Colonic mucosa (tissue), 4 donors: ENCODE measurements at places on chromosomes 11 and 22. TPM values are rescaled to one million over a fixed set of nuclear protein-coding genes. Genes with fewer than 3 reads are reported as not detected.

The BARX2 gene
- 23.9 TPM for total RNA-seq

The CECR2 gene
- total RNA-seq: 0.30 TPM

The OR9G1 gene
- total RNA-seq: not detected

The C22orf39 gene
- total RNA-seq: 21.8 TPM

The HSCB gene
- 11.7 TPM for total RNA-seq

The ANAPC15 gene
- total RNA-seq: 45.1 TPM

- H3K27ac ChIP-seq: no peak overlapping the region
- H3K27me3 ChIP-seq: no peaks in the 10 kb centered on the region
- DNase-seq: no peak
- no peaks in the 10 kb centered on the region for H3K36me3 ChIP-seq
- H3K4me3 ChIP-seq: no peak overlapping the region
- H3K4me1 ChIP-seq: no peaks in the 10 kb centered on the region
Observed at GRCh38 chr11:27462543-27462942, 10.0 kb downstream of the LGR4 start.

DNA sequence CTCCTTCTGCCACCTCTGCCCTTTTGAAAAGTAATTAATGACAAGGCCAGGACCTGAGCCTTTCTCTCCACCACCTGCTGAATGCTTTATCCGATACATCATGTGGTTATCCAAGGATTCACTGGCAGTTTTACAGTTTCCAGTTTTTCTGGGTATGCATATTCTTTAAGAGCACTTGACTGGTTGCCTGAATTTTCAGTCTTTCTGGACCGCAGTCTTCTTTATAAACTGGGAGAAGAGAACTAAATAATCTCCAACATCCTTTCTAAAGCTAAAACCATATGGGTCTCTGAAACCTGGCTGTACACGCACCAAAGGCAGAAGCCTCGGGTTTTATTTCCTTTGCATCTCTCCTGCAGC lies 65.1 kb downstream of the BTG4 start:
- no peak overlapping the region for H3K4me3 ChIP-seq
- no peaks in the 10 kb centered on the region for H3K27me3 ChIP-seq
- H3K4me1 ChIP-seq: no peaks in the 10 kb centered on the region

- H3K36me3 ChIP-seq: no peaks in the 10 kb centered on the region
- no peaks in the 10 kb centered on the region for H3K27me3 ChIP-seq
- no peak overlapping the region for H3K4me3 ChIP-seq
- no peak for DNase-seq
Observed at GRCh38 chr11:119267645-119268044, 49.3 kb downstream of the MCAM start.

GRCh38 chr11:35253237-35253636 lies 114.3 kb downstream of the CD44 start:
- no peaks in the 10 kb centered on the region for H3K36me3 ChIP-seq
- H3K4me1 ChIP-seq: no peaks in the 10 kb centered on the region
- no peak overlapping the region for H3K4me3 ChIP-seq
- no peaks in the 10 kb centered on the region for H3K27me3 ChIP-seq

DNA sequence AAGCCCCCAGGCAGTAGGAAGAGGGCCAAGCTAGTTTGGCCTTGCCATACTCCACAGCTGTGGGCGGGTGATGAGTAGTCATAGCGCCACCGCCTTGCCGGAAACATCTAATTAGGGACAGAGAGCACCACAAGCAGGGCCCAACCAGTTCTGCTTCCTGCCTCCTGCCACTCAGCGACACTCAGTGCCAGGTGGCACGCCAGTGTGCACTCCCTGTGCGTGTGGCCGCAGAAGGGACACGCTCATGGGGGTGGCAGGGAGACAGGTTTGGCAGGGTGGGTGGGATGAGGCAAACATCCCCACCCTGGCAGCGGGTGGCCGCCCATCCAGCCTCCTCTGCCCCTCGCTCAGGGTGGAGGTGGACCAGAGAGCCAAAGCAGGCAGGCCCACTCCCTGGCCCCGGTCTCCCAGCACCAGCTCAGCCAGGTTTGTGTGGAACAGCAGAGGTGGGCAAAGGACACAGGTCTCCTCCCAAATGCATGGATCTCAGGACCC lies 4.9 kb downstream of the OVOL1 start:
- peaks cover 5% of the 10 kb centered on the region for H3K36me3 ChIP-seq
- peaks cover 6% of the 10 kb centered on the region for H3K27me3 ChIP-seq
- H3K4me3 ChIP-seq: no peak overlapping the region
- peaks cover 32% of the 10 kb centered on the region for H3K4me1 ChIP-seq
- H3K27ac ChIP-seq: peak overlapping the region; percentile 87

DNA sequence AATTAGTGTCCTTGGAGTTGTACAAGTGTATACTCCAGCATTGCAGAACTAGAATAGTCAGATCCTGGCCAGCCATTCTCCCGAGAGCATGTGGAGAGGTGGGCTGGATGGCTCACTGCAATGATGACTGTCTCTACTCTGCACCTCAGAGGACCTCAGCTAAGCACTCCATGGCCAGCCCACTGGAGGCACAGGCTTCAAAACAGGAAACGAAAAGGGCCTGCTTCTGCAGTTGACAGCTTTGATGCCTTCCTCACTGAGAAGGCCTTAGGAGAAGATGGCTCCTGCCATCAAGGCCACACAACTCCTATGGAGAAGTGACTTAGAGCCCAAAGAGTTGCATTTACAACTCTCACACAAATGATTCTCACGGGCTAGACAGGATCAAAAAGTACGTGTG lies 9.1 kb downstream of the POLD4 start:
- DNase-seq: no peak
- H3K36me3 ChIP-seq: no peaks in the 10 kb centered on the region
- H3K27me3 ChIP-seq: no peaks in the 10 kb centered on the region
- no peak overlapping the region for H3K4me3 ChIP-seq
- H3K4me1 ChIP-seq: peaks cover 7% of the 10 kb centered on the region
- H3K27ac ChIP-seq: peak overlapping the region; percentile 91

DNA sequence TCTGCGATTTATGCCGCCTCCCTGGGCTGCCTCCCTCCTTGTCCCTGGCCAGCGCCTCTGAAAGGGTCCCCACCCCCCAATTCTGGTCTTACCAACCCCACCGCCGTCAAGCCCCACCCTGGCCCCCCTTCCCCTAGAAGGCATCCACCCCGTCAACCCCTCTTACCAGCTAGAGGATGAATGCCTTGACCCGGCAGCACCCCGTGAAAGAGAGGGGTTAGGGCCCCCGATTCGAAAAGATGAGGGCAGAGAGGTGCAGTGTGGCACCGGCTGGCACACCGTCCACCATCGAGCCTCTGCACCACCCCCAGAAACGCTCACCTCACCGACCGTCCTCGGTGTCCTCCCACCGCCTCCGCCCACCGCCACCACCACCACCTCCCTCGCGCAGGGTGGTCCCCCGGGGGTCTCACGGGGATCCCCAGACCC lies 559 bp downstream of the ELFN2 start:
- DNase-seq: no peak
- no peak overlapping the region for H3K27ac ChIP-seq
- peaks cover 33% of the 10 kb centered on the region for H3K27me3 ChIP-seq
- H3K4me3 ChIP-seq: no peak overlapping the region

DNA sequence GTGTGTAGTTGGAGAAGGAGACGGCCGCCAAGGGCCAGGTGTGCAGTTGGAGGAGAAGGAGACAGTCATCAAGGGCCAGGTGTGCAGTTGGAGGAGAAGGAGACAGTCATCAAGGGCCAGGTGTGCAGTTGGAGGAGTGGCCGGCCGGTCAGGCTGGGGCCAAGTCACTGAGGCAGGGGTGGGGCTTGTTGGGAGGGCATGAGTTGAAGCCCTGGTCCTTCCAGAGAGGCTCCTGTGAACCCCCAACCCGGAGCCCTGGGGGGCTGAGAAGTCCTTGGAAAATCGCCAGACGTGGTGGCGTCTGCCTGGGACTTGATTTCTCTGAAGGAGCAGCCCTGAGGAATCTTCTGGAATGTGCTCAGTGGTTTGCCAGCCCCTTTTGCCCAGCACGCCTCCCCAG lies 1320.5 kb downstream of the BRD1 start:
- H3K4me3 ChIP-seq: no peak overlapping the region
- DNase-seq: no peak
- H3K36me3 ChIP-seq: no peaks in the 10 kb centered on the region
- no peak overlapping the region for H3K27ac ChIP-seq

DNA sequence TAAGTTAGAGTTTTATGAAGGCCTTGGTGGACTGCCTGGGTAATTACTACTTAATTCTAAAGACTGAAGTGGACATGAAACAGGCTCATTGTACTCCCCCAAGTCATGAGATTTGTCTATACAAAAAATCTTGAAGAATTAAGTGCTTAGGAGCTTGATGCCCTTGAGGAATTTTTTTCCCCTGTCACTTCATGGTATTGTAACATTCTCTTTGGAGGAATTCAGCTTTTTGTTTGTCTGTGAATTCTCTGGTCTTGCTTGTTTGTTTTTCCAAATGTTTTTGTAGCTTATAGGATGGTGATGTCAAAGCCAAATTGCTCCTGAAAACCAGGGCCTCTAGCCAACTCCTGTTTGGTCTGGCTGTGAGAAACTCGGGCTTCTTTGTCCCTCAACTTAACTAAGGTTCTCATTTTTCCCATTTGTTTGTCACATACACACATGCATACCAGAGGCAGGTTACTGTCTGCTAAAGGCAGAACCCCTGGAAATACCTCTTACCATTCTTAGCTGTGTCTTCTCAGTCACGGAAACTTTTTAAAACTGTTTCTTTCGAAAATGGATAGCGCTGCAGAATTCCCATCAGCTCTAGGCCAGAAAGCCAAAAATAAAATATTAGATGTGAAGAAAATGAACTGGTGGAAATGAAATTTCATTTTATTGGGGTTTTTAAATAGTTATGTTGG lies 66.9 kb downstream of the AMOTL1 start:
- no peaks in the 10 kb centered on the region for H3K4me1 ChIP-seq
- no peaks in the 10 kb centered on the region for H3K36me3 ChIP-seq
- DNase-seq: no peak
- no peaks in the 10 kb centered on the region for H3K27me3 ChIP-seq
- H3K27ac ChIP-seq: no peak overlapping the region

- no peak overlapping the region for H3K27ac ChIP-seq
- H3K4me1 ChIP-seq: peaks cover 69% of the 10 kb centered on the region
- no peaks in the 10 kb centered on the region for H3K27me3 ChIP-seq
- DNase-seq: no peak
- no peak overlapping the region for H3K4me3 ChIP-seq
Observed at GRCh38 chr11:61694602-61694939, 14.4 kb downstream of the DAGLA start.

DNA sequence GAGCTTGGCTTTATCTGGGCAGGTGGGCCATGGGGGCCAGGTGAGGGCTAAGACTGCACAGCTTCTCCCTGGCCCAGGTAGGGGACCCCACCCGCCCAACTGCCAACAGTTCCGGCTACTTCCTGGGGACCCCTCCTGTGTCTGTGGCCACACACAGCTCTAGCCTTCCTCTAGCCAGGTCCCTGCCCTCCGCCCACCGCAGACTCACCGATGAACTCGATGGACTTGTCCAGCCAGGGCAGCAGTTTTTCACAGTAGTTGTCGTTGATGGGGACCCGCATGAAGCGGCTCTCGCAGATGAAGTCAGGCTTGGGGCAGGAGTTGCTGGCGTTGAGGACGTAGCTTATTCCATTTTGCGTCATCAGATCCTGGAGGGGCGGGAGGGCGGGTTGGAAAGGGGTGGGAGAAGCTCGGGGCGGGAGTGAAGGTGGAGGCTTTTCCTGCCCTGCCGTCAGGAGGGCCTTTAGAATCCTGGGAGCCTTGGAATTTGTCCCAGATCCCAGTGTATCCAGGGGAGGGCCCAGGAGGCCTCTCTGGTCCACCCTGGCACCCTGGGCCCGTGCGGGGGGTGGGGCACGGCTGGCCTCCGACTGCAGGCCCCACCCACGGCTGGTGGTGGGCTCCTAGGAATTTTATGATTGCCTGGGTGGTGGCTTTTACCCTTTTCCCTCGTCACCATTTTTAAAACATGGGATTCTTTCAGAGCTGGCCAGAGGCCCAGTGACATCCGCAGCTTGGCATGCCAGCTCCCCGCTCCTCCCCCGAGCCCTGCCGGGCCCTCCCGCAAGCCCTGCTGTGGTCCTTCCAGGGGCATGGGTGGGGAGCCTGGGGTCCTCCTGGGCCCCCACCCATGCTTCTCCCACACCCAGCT lies 13.9 kb downstream of the DUSP8 start:
- no peaks in the 10 kb centered on the region for H3K27me3 ChIP-seq
- H3K27ac ChIP-seq: peak overlapping the region; percentile 66
- DNase-seq: peak; percentile 83
- H3K36me3 ChIP-seq: no peaks in the 10 kb centered on the region
- no peak overlapping the region for H3K4me3 ChIP-seq

- H3K27ac ChIP-seq: peak overlapping the region; percentile 100
- peak overlapping the region; percentile 73 for H3K4me3 ChIP-seq
- no peaks in the 10 kb centered on the region for H3K4me1 ChIP-seq
- H3K36me3 ChIP-seq: peaks cover 2% of the 10 kb centered on the region
- no peaks in the 10 kb centered on the region for H3K27me3 ChIP-seq
Observed at GRCh38 chr11:10858439-10859325, 829 bp upstream of the ZBED5 start.

DNA sequence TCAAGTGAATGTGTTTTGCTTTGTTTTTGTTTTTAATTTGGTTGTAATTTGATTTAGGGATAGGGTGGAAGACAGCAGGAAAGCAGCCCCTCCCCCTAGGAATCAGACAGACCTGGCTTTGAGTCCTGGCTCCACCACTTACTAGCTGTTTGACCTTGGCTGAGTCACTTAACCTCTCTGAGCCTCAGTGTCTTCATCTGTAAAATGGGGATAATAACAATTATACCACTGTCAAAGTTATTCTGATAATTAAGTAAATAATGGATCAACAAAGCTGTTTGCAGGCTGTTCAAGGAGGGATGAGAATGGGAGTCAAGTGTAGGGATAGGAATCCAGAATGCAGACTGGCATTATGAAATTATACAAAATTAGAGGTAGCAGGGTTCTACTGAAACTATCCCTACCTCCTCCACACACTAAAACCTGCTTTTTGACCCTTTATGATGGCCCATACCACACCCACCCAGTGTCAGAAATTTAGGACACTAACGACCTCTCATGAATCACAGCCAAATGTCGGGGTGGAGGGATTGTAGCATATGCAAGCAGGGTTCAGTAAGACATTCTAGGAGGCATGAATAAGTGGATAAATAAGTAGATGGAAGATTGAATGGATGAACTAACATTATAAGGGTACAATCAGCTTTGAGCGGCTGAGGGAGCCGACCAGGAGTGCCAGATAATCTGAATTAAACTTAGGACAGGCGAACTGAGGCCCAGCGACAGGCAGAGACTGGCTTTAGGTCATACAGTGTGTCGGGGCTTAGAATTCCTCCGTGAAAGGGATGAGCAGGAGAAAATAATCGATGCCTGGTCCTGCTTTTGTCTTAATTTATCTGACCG lies 974 bp downstream of the ANAPC15 start:
- no peaks in the 10 kb centered on the region for H3K27me3 ChIP-seq
- DNase-seq: peak; percentile 28
- peak overlapping the region; percentile 96 for H3K27ac ChIP-seq
- no peaks in the 10 kb centered on the region for H3K36me3 ChIP-seq
- peaks cover 4% of the 10 kb centered on the region for H3K4me1 ChIP-seq
- peak overlapping the region; percentile 37 for H3K4me3 ChIP-seq

- H3K27me3 ChIP-seq: no peaks in the 10 kb centered on the region
- no peak for DNase-seq
- no peak overlapping the region for H3K27ac ChIP-seq
- no peak overlapping the region for H3K4me3 ChIP-seq
- peaks cover 7% of the 10 kb centered on the region for H3K4me1 ChIP-seq
Observed at GRCh38 chr11:122198291-122198983, 82.4 kb upstream of the BLID start.
